ENCODE measurements at places on chromosomes 4 and X. TPM values are rescaled to one million over a fixed set of nuclear protein-coding genes. Genes with fewer than 3 reads are reported as not detected.

DNA sequence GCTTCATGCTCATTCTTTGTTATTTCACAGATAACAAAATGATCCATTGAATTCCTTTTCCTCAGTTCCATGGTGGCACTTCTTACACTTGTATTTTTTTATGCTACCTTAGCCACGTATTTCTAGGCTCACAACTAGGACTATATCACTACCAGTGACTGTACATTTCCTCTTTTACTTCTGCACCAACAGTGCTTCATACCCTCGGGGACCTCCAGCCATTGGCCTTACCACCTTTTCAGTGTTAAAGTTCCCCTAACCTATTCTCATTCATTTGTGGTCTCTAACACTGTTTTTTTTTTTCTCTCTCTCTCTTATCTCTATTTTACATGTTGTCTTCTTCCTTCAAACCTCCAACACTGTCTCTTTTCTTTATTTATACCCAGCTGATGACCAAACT, 315.9 kb downstream of the ANK2 start:
- no peak for DNase-seq

DNA sequence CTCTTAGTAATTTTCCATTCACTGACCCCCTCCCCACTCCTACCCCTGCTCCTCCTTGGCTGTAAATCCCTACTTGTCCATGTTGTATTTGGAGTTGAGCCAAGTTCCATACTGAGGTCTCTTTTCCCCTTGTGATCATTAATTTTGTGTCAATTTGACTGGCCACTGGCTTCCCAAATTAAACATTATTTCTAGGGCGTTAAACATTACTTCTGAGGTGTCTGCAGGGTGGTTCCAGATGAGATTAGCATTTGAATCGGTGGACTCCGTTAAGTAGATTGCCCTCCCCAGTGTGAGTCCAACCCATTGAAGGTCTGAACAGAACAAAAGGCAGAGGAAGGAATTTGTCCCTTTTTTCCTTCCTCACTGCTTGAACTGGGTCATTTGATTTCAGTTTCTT, 25.7 kb downstream of the SLC39A8 start:
- DNase-seq = no peak

- peak; percentile 58 for DNase-seq
Observed at GRCh38 chr4:153198719-153199118, 5.5 kb upstream of the TRIM2 start.

- DNase-seq = no peak
Observed at GRCh38 chr4:107509615-107510014, 210.4 kb downstream of the PAPSS1 start.

DNA sequence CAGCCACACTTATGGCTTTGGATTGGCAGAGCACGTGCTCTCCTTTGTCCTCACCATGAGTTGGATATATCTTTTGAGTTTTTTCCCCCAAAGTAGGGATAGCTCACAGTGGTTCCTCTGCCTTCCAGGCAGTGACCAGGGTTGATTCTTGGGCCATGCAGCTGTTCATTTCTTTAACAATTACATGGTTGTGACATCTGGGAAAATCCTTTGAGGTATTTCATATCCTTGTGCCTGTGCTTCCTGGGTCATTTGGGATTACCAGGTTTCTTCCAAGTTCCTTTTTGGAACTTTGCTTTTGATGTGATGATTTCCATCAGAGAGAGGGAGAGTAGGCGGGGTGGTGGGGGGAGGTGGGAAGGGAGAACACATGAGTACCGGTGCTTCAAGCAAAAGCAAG, 15.6 kb downstream of the BCORL1 start:
- no peak for DNase-seq

DNA sequence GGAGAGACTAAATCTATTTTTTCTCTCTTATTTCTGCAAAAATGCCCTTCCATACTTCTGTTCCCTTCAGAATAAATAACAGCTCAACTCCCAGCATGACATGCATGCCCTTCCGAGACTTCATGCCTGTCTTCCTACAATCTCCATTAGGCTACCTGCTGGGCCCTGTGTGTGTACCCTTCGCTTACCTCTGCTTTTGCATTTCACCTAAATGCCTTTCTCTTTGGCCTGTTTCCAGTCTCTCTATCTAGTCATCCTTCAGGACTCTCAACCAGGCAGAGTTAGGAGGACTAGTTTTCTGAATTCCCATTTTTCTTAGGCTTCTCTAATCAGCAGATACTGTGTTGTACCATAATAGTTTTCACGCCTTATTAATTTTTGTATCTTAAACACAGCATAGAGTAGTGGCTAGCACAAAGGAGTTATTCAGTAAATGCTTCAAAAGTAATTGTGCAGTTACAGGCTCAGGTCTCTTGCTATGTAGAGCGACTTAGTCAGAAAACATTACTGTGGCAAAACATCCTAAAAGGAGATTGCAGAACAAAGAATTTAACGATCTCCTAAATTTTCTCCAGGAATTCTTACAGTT, 20.5 kb downstream of the SEPTIN11 start:
- DNase-seq = no peak

GRCh38 chrX:109696146-109696740, 36.8 kb downstream of the ACSL4 start:
- DNase-seq = no peak

DNA sequence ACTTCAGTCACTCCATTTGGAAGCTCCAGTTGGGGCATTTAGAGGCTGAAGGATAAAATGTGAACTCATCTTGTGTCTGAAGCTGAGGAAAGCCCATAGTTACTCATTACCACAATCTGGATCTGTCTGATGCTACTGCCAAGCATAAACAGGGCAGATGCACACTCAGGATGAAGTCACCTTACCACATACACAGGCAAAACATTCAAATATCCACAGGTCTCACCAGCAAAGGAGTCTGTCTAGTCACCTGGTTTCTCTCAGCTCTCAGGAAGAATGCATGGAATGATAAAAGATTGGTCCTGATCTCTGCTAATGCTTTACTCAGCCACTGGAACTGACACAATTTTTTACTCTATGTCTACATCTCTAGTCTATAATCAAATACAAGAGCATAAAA, 13.0 kb upstream of the ODAPH start:
- no peak for DNase-seq

DNA sequence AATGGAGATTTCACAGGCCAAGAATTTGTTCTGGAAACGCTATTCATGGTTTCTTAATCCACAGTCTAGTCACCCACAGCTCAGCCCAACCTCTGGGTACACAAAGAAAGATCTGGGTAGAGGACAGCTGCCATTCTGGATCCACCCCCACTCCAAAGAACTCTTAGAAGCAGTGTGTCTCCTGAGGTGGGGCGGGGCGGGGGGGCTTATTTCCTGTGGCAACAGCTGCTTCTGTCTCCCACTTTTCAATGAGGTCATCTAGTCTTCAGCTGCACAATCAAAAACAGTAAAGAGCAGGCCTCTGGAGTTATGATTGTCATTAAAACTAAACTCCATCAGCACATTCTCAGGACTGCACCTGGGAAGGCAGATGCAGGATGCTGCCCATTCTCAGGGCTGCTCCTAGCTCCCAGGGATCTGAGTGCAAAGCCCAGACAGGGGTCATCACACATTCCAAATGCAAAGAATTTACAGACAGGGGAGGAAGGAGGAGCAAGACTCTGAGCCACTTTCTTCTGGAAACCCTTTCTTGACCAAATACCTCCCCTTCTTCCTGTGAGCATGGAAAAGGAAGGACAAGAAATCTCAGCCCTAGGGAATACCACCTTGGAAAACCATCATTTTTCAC, 207.3 kb downstream of the HS6ST2 start:
- no peak for DNase-seq

DNA sequence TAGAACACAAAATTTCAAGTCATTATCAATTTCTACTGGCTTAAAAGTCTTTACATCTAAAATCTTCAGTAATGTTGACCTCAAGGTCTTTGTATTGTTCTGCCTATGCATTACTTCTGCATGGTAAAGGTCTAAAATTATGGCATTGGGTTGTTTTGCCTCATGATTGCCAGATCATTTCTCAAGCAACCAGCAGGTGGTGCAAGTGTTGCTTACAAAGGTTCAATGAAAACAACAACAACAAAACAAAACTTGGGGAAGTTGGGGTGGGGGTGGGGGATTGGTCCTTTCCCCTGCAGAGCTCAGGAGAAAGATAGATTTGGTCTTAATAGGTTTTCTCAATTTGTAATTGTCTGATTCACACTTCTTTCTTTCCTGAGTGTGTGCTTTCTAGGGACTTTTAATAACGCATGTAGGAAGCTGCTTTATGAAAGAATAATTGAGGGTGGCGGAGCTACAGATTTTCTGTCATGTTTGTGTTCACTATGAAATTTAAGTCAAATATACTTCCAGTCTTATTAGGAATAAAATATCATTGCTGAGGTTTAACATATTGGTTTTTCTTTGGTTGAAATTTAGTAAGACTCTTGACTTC, 145.1 kb downstream of the COL4A5 start:
- DNase-seq = no peak

DNA sequence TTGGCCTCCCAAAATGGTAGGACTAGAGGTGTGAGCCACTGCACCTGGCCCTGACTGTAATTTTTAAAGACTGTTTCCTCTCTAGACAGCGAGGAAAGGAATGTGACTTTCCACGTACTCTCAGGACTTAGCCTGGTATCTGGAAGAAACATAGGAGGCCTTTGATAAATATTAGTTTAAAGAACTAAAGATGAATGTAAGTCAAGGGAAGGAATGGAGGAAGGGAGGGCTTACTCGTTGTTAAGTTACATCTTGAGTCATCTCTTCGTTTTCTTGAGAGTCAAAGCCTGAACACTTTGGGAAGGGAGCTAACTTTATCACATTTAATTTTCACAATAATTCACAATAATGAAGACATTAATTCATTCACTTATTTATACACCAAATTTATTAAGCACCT, 7.2 kb upstream of the LNX1 start:
- DNase-seq = no peak

Gene OR13H1
- not detected for total RNA-seq

Gene LRIT3
- 0.22 TPM for total RNA-seq

Gene XPNPEP2
- total RNA-seq = 4.1 TPM

Gene SPANXB1
- not detected for total RNA-seq

Gene SRPX2
- total RNA-seq = 10.4 TPM

Gene CSAG3
- total RNA-seq = not detected

Gene RPL39
- total RNA-seq = 2,585 TPM

Gene XKRX
- total RNA-seq = 0.28 TPM
